ENCODE measurements at places on chromosomes 6 and 20. TPM values are rescaled to one million over a fixed set of nuclear protein-coding genes. Genes with fewer than 3 reads are reported as not detected.

The C6orf141 gene
- 16.6 TPM for total RNA-seq

- no peak for DNase-seq
Observed at GRCh38 chr6:143959927-143960326, 48.1 kb downstream of the PLAGL1 start.

GRCh38 chr6:24779416-24780016, 4.8 kb downstream of the GMNN start:
- no peak for DNase-seq

GRCh38 chr6:42569102-42570028, 5.5 kb downstream of the UBR2 start:
- peak; percentile 98 for DNase-seq

The ARMH2 gene
- total RNA-seq = not detected

The KCNK5 gene
- not detected for total RNA-seq

GRCh38 chr6:3385660-3386151, 71.1 kb downstream of the SLC22A23 start:
- DNase-seq = no peak

DNA sequence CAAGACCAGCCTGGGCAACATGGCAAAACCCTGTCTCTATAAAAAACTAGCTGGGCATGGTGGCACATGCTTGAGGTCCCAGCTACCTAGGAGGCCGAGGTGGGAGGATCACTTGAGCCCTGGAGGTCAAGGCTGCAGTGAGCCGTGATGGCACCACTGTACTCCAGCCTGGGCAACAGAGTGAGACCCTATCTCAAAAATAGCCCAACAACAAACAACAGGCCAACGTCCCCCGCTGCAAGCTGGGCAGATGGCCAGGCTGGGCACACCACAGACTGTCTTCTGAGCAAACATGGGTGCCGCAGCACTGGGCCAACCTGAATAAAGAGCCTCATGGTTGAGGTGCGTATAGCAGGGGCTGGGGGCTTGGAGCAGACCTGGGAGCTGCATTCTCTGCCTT, 46.6 kb upstream of the SRF start:
- no peak for DNase-seq

DNA sequence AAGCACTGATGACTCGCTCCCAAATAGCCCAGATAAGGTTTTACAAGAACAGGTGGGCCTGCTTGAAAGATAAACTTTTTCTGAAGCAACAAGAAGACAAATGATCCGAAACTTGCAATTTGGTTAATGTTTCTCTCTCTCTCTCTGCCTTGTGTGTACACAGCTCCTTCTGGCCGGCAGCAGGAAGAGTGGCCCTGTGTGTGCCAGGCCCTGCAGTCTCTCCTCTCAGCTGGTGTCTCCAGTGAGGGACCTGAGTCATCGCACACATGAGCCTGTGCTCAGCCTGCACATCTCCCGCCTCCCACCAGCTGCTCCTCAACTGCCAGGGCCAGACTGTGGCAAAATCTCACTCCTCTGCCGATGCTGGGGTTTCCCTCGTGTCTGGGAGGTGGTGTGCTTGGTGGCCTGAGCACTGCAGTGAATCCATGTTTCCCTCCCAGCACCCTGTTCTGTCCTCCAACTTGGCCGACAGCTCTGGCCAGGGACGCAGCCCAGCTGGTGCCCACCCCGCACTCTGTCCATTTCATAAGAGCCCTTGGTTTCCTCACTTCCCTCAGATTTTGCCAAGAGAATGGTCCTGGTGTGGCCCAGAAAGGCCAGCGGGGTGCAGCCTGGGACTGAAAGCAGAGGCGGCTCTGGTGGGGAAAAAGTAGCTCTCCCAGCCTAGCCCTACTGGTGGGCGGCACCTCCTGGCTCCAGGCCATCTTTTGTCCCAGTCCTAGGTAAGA, 49.4 kb downstream of the ERMARD start:
- peak; percentile 69 for DNase-seq

The TNF gene
- 0.47 TPM for total RNA-seq

The CGA gene
- total RNA-seq = 26.6 TPM

DNA sequence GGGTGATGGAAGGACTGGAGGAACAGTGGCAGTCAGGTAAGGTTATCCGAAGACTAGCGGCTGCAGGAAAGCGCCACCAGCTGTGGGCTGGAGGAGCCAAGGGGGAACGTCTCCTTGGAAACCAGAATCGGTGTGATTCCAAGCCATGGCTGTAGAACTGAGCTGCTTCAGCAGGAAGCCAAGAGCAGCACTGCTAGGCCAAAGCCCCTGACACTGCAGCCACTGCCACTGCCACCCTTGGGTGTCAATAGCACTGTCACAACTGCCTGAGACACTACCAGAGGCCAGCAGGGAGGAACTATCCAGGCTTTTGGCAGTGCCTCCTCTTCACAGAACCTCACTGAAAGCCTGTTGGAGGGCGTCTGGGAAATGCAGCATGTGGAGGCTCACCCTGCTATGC, 289.6 kb upstream of the SUPT3H start:
- DNase-seq = no peak

- no peak for DNase-seq
Observed at GRCh38 chr6:25755483-25755882, 941 bp downstream of the SLC17A4 start.

DNA sequence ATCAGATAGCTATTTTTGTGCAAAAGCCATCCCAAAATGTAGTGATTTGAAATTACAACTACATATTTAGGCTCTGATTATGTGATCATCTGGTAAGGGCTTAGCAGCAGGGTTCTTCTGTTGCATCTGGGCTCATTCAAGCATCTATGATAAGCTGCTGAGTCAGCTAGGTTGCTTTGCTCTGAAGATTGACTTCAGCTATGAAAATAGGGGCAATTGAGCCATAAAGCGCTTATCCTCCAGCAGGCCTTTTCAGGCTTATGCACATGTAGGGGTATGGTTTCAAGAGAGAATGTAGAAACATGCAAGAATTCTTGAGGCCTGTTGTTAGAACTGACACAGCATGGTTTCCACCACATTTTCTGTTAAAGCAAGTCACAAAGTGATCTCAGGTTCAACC, 114.1 kb downstream of the PLCB1 start:
- DNase-seq = no peak

The SLC2A10 gene
- 27.6 TPM for total RNA-seq

The CBLN4 gene
- not detected for total RNA-seq

The PGBD1 gene
- total RNA-seq = 10.5 TPM

DNA sequence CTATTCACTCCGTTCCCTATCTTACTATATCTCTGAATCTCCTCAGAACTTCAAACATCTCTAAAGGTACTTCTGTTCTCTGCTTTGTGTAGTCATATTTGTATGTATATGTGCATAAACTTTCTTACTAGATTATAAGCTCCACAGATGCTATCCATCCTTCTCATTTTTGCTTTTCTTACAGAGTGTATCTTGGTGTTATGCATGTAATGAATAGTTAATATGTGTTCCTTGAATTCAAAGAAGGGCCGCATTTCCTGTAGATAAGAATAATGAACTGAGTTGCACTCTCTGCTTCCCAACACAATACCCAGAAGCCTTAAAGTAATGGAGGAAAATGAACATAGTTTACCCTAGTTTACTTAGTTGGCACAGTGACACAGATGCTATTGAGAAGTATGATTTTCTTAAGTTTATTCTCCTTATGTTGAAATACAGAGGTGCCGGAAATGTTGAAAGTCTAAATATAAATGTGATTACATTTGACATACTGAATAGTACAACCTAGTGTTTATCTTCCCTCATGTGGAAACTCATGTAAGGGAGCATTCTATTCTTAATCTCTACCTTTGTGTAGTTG, 6.0 kb downstream of the NUS1 start:
- DNase-seq = no peak

DNA sequence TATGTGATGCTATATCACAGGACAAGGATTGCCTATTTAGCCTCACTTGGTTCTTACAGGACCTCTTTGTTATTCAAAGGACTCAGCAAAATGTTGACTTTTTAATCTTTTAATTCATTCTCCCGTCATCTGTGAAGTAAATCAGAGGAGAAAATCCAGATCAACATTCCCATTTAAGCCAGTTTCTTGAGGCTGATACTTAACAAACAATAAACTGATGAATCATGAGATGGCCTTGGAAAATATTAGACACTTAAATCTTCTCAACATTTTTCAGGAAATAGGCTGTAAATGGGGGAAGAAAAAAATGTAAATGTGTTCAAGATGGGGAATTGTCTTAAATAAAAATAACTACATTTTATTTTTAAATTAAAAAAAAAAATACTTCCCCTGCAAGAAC, 55.9 kb upstream of the UBR2 start:
- no peak for DNase-seq

The LPIN3 gene
- total RNA-seq = 0.76 TPM

DNA sequence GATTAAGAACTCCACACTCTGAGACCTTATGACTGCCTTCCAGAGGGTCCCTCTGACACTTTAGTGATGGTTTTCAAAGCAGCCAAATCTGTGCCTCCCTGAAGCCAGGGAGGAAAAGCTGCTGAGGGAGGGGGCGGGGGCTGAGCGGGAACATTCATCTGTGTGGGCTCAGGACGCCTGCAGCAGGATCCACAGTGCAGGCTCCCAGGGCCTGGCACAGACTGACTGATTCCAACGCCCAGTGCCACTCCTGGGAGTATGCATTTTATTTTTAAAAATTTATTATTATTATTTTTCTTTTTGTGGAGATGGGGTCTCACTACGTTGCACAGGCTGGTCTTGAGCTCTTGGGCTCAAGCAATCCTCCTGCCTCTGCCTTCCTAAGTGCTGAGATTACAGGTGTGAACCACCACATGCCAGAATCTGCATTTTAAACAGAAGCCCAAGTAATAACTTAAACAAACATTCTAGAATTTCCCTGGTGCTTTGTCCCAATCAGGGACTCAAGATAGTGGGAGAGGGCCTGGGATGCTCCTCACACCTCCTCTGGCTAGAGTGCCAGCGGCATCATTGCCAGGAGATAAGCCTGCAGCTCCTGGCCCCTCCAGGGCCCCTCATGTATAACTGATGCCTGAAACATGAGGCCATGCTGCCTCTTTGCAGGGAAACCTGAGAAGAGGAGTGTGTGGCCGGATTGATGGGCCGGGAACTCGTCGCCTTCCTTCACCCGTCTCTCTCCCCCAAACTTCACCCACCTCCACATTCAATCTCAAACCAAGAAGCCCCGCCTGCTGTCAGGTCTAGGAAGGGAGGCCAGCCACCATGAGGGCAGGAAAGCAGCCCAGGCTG, 438 bp upstream of the TMC2 start:
- DNase-seq = no peak

- DNase-seq = no peak
Observed at GRCh38 chr6:73542891-73543290, 22.1 kb upstream of the EEF1A1 start.

The ZSCAN23 gene
- 8.2 TPM for total RNA-seq

The PRSS16 gene
- total RNA-seq = 5.4 TPM

The PBOV1 gene
- not detected for total RNA-seq

The CAP2 gene
- total RNA-seq = 39.9 TPM

DNA sequence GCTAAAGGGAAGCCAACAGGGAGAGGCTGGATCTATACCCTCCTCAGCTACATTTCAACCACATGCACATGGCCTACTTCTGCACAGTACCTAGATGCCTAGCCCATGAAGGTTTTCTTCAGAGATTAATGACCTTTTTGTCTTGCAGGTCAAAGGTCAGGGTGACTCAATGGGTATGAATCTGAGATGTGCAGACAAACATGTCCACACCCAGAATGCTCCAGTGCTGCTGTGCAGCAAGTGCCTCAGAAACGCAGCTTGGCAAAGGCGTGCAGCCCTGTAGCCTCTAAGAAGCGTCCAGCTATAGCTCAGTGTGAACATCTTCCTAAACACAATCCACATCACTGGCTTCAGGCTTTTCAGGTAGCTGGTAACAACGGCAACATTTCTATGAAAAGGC, 24.4 kb downstream of the MAP1LC3A start:
- DNase-seq = peak; percentile 43
